Activated naive CD8-positive, alpha-beta T cell treated with anti-CD3 and anti-CD28 coated beads for 36 hours (primary cell): ENCODE measurements at places on chromosomes 7 and 10. TPM values are rescaled to one million over a fixed set of nuclear protein-coding genes. Genes with fewer than 3 reads are reported as not detected.

Gene TMEM229A
- total RNA-seq: not detected

Gene STRIP2
- total RNA-seq: 7.9 TPM

Gene BTBD16
- total RNA-seq: not detected

Gene DPYSL4
- 22.2 TPM for total RNA-seq

Gene TMEM26
- total RNA-seq: not detected

Gene UCMA
- total RNA-seq: not detected

DNA sequence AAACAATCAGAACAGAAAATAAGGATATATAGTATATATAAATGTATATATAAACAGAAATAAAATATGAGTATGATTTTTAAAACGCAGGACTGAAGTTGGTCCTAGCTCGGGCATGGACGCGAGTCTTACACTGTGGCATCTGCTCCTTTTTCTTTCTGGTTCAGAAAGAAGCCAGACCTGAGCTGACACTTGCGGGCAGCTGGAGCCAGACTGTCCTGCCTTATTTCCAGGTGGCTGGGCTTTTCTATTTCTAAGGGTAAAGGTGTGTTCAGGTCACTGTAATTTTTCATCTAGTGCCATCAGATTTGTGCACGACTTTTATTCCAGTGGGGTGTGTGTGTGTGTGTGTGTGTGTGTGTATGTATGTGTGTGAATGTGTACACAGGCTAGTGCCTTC lies 166.4 kb downstream of the GALNT17 start:
- no peaks in the 10 kb centered on the region for H3K4me1 ChIP-seq
- no peak for DNase-seq
- H3K27ac ChIP-seq: no peak overlapping the region
- H3K4me3 ChIP-seq: no peak overlapping the region

- H3K27ac ChIP-seq: no peak overlapping the region
- peaks cover 31% of the 10 kb centered on the region for H3K4me1 ChIP-seq
- no peaks in the 10 kb centered on the region for H3K36me3 ChIP-seq
- no peak for DNase-seq
These were observed 163.0 kb upstream of the PPP1R3A start for GRCh38 chr7:114081606-114082425.

DNA sequence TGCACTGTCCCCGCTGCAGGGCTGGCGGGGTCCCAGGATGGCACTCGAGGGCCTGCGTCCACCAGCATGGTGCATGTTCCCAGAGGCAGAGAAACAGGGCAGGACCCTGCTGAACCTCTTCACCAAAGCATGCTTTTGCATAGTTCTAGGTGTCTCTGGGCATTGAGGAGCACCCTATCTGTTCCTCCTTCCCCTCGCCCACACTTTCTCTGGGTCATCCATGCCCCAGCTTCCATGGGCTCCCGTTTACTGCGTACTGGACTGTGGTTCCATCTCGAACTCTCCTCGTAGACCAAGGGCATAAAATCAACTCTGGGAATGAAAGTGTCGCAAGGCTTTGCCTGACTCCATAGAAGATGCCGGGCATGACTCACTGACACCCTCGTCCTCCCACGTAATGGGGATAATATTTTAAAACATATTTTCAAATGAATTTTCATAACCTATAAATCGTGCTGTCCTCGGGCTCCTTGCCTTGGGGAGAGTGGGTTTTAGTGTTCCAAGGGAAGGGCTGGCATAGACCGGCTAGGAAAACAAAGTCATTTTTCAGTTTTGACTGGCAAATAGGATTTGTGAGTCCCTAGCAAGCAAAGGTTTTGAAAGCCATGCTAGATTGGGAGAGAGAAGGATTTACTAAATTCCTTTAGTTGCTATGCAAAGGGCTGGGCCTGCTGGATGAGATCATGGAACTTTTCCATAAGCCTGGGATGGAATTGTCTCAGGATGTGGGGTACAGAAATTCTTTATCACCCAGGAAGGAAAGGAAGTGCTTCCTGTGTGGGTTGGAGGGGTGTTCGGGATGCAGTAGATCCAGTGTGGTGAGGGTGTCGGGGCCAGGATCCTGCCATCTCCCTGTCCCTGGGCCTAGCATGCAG lies 498.7 kb upstream of the MKI67 start:
- no peaks in the 10 kb centered on the region for H3K36me3 ChIP-seq
- no peaks in the 10 kb centered on the region for H3K4me1 ChIP-seq
- H3K4me3 ChIP-seq: no peak overlapping the region
- H3K27me3 ChIP-seq: no peaks in the 10 kb centered on the region
- DNase-seq: no peak
- H3K27ac ChIP-seq: no peak overlapping the region

DNA sequence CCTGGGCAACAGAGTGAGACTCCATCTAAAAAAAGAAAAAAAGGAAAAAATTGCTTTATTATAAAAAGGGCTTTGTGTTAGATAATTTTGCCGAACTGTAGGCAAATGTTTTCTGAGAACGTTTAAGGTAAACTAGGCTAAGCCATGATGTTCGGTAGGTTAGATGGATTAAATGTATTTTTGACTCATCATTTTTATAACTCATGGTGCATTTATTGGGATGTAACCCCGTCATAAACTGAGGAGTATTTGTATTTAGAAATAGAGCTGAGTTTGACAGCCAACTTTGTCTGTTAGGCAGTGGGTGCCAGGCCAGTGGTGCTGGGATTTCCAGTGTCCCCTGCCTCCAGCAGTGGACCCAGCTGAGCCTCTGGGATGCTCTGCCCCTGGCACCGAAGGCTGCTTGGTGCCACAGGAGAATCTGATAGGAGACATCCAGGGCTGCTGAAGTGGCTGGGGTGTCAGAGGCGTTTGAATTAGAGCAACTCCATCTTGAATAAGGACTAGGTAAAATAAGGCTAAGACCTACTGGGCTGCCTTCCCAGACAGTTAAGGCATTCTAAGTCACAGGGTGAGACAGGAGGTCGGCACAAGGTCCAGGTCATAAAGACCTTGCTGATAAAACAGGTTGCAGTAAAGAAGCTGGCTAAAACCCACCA lies 114.9 kb upstream of the EEPD1 start:
- no peak overlapping the region for H3K27ac ChIP-seq
- no peaks in the 10 kb centered on the region for H3K36me3 ChIP-seq
- no peak for DNase-seq
- H3K4me1 ChIP-seq: no peaks in the 10 kb centered on the region
- H3K27me3 ChIP-seq: peaks cover 17% of the 10 kb centered on the region

DNA sequence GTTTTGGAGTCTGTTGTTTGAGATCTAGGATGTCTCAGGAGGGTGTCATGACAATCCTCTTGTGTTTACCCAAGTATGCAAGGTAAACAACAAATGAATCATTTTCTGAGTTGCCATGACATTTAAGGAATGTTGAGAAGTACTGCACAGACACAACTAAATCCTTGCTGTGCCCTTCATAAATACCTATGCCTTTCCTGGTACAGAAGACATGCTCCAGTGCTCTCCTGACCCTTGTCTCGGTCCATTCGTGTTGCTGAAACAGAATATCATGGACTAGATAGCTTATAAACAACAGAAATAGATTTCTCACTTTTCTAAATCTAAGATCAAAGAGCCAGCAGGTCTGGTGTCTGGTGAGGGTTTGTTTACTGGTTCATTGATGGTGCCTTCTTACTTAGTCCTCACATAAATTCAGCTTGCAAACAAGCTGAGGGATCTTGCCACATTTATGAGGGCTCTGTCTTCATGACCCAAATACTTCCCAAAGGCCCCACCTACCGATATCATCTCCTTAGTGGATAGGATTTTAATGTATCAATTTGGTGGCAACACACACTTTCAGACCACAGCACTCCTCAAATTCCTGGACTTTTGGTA lies 341.8 kb upstream of the SEMA3A start:
- DNase-seq: no peak
- H3K4me1 ChIP-seq: no peaks in the 10 kb centered on the region
- no peak overlapping the region for H3K4me3 ChIP-seq
- no peaks in the 10 kb centered on the region for H3K36me3 ChIP-seq
- no peaks in the 10 kb centered on the region for H3K27me3 ChIP-seq
